ENCODE measurements at places on chromosomes 16 and 17.
A peak's percentile ranks its signal among the peaks of the same experiment; 100 is the strongest.

- no peak for DNase-seq
These were observed 12.9 kb downstream of the ZNF750 start for GRCh38 chr17:82826956-82827355.

DNA sequence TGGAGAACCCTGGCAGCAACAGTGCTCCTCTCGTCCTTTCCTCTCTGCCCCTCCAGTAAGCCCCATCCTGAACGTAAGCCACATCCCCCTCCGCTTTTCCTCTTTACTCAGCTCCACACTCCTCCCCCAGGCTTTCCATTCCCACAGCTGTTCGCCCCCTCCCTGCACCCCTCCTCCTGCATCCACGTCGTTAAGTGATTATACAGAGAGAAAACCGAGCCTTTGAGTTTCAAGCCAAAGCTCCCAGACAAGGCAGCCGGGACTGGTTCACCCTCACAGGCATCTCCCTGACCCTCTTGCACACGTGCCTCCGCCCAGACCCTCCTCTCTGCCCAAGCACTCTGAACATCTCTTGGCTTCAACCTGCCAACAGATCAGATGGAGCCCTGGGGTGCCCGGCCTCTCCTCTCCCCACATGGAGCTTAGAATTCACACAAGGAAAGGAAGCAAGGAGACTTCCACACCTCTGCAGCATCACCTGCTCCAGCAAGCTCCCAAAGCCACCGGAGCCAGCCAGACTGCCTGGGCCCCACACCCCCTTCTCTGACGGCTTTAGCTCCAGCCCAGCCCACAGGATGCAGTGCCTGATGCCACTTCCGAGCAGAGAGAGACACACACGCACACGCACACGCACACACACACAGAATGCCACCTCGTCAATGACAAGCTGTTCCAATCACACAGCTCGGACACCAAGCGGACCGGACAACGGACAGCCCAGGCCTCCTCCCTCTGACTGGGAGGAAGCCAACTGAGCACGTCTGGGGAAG lies 99.9 kb upstream of the CCL2 start:
- no peak for DNase-seq

DNA sequence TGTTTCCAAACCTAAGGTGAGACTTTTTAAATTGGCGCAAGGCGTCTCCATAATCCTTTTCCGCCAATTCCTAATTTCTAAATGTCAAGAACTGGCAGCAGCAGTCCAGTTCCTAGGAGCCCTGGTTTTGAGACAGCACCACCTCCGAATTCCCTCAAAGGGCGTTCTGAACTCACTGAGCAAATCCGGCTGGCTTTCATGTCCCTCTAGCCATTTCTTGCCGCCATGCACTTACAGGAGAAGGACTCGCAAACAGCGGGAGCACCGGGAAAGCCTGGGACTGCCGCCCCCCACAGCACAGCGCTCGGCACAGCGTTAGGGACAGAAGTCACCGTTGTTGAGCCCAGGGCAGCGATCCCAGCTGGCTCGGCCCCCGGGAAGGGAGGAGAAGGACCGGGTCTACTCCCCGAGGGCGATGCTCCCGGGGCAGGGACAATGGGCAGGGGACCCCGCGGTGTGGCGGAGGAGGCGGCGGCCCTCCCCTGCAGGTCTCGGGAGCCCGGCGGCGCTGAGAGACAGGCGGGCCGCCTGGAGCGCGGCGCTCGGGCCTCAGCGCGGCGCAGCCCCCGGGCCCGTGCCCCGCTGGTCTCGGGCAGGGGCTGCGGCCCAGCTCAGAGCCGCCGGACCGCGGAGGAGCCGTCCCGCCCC lies 545 bp downstream of the ARHGAP17 start:
- peak; percentile 29 for DNase-seq

DNA sequence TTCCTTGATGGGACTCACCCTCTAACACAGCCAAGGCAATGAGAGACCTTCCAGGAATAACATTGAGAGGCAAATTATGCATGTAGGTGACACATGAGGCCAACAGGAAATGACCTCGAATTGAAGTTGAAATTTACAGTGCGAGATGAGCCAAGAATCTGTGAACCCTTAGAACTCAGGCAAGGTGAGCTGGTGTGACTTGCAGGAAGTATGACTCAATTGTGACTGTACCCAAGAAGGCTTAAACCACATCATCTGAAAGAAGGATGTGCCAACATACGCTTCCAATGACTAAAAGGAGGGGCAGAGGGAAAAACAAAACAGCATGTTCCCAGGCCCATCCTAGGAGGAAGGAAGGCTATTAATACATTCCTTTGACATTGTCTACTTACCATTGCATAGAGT lies 44.8 kb downstream of the PITPNC1 start:
- no peak for DNase-seq

Measured in HuH-7.5 (cell line).